ENCODE measurements at places on chromosomes 7 and 10.

- no peak for DNase-seq
Measured at GRCh38 chr7:5769571-5769970, 11.9 kb downstream of the RNF216 start.

- no peak for DNase-seq
Measured at GRCh38 chr7:16592395-16592794, 53.2 kb downstream of the ANKMY2 start.

- DNase-seq: no peak
Measured at GRCh38 chr7:42661312-42661711, 250.6 kb downstream of the C7orf25 start.

DNA sequence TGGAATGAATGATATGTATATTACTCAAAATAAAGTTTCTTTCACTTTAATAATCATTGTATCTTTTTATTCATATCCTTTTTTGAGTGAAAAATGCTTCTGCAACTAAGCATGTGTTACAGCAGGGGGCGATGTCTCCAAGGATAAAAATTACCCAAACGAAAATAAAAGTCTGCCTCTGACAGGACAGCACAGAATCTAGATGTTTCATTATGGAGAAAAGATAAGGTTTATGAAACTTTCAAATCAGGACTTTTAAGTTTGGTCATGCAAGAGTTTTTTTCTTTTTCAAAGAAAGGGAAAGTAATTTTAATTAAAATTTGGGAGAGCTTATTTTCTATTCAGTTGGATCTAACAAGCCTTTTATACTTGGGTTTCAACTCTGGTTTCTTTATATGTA, 48.4 kb downstream of the TES start:
- no peak for DNase-seq

DNA sequence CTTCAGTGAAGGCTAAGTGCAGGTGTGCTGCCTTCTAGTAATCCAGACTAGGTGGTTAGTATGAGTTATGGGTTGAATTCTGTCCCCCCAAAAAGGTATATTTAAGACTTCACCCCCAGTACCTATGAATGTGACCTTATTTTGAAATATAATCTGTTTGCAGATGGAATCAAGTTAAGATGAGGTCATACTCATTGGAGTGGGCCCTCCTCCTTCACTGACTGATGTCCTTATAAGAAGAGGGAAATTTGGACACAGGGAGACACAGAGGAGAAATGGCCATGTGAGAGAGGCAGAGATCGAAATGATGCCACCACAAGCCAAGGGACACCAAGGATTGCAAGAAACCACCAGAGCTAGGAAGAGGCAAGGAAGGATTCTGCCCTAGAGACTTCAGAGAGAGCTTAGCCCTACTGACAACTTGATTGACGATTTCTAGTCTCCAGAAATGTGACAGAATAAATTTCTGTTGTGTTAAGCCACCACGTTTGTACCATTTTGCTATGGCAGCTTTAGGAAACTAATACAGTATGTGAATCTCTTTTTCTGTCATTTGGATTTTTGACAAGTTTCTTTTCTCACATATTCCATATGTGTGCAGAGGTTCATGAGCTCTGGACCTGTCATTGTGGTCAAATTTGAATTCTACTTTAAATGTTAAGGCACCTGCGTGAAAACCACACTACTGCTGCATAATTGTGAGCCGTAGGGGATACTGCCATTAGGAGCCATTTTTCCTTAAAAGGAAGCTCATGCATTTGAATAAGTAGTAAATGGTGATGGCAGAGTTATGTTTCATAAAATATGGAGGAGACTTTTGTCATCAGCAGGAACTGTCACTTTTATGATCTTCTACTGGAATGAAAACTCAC, 2.6 kb upstream of the RPA3 start:
- DNase-seq: no peak

DNA sequence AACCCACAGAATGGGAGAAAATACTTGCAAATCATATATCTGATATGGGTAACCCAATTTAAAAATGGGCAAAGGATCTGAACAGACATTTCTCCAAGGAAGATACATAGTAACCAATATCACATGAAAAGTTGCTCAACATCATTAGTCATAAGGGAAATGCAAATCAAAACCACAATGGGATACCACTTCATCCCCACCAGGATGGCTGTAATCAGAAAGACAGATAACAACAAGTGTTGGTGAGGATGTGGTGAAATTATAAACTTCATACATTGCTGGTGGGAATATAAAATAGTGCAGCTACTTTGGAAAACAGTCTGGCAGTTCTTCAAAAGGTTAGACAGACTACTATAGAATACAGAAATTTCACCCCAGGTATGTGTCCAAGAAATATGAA, 19.3 kb downstream of the AOC1 start:
- DNase-seq: no peak

DNA sequence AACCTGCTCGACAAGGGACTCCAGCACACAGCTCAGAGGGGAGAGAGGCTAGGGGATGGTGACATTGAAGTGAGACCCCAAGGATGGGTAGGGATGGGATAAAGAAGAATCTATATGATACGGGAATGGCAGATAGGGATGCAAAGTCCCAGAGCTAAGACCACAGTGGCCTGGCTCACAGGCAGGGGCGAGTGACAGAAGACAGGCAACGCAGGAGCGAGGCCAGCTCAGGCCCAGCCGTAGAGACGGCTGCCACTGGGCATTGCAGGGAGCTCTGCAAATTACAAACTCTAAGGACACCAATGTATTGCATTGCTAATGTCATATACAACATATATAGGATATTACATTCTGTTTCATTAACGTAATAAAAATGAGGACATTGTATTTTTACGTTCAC, 131.4 kb downstream of the TCERG1L start:
- DNase-seq: no peak

DNA sequence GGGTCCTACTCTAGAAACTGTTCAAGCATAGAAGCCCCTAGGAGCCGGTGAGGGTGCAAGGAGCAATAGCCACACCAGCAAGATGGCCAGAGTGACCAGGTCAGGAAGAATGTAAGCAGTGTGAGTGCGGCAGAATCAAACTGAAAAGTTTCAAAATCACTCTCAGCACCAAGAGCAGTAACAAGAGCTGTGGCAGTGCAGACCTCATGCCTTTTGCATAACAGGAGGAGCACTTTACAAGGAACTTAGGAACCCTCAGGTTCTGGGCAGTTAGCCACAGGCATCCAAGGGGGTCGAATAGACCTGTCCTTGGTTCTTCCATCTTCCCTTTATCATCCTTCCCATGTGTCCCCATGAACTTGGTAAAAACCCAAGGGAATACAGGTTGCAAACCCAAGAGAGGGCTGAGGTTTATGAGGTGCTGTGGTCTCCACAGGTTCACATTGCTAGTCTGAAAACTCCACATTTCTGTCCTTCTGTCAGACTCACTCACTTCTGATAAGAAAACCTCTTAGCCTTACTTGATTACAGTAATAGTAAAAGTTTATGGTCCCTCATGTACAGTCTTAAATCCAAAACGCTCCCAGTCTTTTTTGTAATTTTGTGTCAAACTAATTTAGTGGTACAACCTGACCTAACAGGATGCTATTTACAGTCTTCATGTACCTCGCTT, 78.4 kb downstream of the PON1 start:
- DNase-seq: no peak

GRCh38 chr7:490461-491291, 29.0 kb downstream of the PDGFA start:
- DNase-seq: no peak

- no peak for DNase-seq
Measured at GRCh38 chr10:131870831-131871672, 29.8 kb upstream of the PPP2R2D start.

DNA sequence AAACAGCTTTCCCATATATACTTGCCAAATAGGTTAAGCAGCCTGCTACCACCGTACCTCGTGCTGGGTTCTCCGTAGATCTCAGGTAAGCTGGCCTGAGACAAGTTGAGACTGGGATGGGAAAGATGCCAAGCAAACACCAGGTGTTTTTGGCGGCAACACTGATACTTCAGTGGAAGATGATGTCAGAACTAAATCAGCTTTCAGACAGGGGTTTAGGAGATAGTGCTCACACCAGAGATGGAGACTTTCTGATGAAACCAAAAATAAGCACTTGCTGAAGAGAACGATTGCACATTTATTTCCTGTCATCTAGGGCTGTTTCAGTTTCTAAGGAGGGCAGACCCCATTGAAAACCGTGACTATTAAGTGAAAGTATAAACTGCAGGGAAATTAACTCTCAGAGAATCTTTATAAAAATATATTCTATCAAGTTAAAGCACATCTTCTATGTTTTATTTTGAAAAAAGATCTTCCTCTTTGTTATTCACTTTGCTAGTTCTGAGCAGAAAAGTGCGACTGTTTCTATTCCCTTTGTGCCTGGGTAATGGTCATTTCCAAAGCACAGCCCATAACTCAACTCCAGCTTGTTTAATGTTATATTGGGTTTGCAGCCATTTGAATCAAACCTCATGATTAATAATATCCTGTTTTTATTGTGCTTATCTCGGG, 149.9 kb downstream of the CPED1 start:
- DNase-seq: no peak

- no peak for DNase-seq
Measured at GRCh38 chr10:8033812-8034465, 20.5 kb upstream of the GATA3 start.

DNA sequence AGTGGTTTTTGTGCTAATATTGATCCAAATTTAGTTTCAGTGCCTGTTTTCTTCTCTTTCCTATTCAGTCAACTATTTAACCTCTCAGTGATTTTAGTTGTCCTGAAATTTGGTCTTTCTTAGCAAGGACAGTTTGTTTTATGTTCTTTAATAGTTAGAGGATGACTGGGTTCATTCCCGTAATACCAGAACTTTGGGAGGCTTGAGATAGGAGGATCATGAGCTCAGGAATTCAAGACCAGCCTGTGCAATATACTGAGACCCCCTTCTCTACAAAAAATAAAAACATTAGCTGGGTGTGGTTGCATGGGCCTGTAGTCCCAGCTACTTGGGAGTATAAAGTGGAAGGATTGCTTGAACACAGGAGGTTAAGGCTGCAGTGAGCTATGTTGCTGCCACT, 148.3 kb downstream of the EXOC4 start:
- DNase-seq: no peak

DNA sequence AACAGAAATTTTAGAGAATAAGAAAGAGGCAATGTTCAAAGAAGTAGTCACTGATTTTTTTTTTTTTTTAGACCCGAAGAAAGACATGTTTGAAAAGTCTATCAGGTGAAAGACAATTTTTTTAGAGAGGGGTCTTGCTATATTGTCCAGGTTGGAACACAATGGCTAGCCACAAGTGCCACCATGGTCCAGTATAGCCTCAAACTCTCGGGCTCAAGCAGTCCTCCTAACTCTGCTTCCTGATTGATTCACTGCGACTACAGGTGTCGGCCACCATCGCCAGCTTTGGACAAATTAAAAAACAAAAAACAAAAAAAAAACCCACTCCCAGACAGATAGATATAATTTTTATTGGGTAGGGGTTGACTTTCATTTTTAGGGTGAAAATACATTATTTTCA, 22.3 kb downstream of the FAM149B1 start:
- no peak for DNase-seq

GRCh38 chr10:123150271-123150985, 2.5 kb downstream of the HMX2 start:
- no peak for DNase-seq

DNA sequence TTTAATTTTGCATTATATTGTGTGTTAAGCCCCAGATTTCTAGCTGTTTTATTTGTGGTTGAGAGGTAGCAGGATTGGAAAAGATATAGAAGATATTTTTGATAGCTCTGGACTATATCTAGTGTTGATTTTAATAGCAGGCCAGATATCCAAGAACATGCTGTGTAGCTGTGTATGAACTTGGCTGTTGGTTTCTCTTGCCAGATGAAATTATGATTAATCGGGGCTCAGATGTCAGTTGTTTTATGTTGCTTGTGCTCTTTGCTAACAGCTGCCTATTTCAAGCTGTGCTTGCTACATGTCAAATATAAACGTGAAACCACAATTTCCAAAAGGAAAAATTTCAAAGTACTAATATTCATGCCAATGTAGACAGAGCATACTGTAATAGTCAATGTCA, 141.1 kb downstream of the GRM3 start:
- DNase-seq: no peak

GRCh38 chr7:129262324-129262723, 37.5 kb downstream of the AHCYL2 start:
- no peak for DNase-seq

DNA sequence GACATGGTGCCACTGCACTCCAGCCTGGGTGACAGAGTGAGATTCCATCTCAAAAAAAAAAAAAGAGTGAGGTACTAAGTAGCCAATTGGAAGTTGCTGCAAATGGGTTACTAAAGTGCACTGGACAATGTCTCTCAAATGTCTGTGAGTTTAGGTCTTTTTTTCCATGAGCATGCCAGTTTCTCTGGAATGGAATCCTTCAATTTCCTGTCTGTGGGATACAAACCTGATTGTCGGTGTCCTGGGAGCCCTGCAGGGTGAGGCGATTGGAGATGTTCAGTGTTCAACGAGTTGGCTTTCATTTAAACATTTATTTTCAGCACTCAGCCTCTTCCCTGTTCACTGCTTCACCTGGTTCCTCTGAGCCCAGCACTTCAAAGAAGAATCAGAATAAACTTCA, 5.3 kb upstream of the CALD1 start:
- DNase-seq: no peak

DNA sequence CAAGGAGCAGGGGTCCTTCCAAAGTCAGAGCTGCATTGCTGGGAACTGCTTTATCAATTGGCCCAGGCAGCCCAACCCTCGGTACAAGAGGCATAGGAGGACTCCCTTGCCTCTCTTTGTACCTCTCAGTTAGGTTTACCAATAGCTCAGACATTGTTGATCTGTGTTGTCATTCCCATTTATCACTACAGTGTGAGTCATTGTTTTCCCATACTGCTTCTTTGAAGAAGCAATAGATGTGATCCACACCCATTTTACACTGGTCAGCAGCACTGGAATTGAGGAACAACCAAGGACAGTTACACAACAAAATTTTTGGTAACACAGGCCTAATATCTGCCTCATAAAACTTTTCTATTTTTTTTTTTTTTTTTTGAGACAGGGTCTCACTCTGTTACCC, 307.2 kb downstream of the SNX13 start:
- DNase-seq: no peak

Data from stimulated activated CD8-positive, alpha-beta memory T cell treated with anti-CD3 and anti-CD28 coated beads, Interleukin-2, amount 100 ng/mL, for 48 hours (primary cell).